ENCODE measurements at places on chromosomes 7 and 10. TPM values are rescaled to one million over a fixed set of nuclear protein-coding genes. Genes with fewer than 3 reads are reported as not detected.

Gene TMEM176A
- not detected for polyA plus RNA-seq

Gene SLC16A9
- polyA plus RNA-seq, result 185 TPM

Gene LRRC17
- polyA plus RNA-seq, result 6.7 TPM

Gene MALRD1
- not detected for polyA plus RNA-seq

Gene CD36
- polyA plus RNA-seq, result 0.31 TPM

Gene KLHL7
- polyA plus RNA-seq, result 198 TPM
